Cortex of kidney (tissue), 1 donor: ENCODE measurements at places on chromosomes 16 and 17.

- no peak for DNase-seq
Measured at GRCh38 chr17:17181666-17182597, 24.2 kb downstream of the PLD6 start.

GRCh38 chr16:35687071-35687470, 2227.7 kb downstream of the TP53TG3F start:
- no peak for DNase-seq

GRCh38 chr16:76748461-76749348, 442.3 kb upstream of the MON1B start:
- DNase-seq = no peak

GRCh38 chr17:65005858-65006257, 50.7 kb downstream of the GNA13 start:
- no peak for DNase-seq

DNA sequence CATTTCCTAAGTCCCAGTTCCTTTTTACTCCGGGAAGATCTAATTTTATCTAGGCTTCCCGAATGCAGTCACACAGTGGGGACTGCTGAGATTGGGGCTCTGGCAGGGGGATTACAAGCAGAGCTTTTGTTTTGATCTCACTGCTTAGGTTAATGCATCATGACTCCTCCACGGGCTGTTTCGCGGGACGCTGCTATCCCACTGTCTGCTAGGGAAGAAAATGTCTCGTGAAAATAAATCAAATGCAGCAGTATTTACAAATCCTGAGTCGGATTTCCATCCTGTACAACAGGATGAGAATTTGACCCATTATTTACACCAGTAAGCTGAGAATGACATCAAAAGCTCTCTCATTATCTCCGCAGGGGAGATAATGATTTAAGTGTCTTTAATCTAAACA, 83.8 kb downstream of the CDH11 start:
- no peak for DNase-seq

DNA sequence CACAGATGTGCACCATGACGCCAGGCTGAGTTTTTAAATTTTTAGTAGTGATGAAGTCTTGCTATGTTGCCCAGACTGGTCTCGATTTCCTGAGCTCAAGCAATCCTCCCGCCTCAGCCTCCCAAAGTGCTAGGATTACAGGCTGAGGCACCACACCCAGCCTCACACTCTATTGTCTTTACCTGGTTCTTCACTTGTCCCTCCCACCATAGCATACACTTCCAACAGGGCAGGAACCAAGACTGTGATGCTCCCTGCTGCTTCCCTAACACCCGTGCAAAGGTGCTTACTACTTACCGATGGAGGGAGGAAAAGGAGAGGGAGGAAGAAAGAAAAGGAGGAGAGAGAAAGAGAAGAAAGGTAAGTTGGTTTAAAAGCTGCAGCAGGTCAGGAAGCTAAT, 41.4 kb upstream of the MEIOC start:
- DNase-seq = no peak

DNA sequence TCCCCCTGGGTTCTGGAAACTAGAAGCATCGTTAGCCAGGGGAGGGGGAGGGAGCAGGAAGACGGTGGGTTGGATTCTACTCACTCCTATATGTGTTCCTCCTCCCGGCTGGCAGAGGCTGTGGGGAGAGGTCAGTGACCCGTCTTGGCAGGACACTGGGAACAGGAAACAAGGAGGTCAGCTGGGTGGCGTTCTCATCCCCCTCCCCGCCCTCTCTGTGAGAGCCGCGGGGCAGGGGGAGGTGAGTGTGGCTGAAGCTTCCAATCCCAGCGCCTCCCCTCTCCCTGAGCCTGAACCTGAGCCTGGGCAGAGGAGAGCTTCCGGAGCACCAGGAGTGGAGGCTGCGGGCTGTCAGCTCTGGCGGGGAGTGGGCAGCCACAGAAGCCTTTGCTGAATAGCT, 12.5 kb downstream of the GPRC5C start:
- DNase-seq = no peak
